ENCODE measurements at places on chromosomes 3 and 15.

DNA sequence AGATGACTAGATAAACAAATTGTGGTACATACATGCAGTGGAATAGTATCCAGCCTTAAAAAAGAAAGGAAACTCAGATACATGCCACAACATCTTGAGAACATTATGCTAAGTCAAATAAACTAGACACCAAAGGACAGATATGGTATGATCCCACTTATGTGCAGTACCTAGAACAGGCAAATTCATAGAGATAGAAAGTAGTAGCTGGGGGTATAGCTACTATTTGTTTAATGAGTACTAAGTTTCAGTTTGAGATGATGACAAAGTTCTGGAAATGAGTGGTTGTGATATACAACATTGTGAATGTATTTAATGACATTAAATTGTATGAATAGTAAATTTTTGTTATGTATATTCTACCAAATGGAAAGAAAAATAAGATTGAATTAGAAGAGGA lies 477.2 kb upstream of the CFAP20DC start:
- no peak for DNase-seq

DNA sequence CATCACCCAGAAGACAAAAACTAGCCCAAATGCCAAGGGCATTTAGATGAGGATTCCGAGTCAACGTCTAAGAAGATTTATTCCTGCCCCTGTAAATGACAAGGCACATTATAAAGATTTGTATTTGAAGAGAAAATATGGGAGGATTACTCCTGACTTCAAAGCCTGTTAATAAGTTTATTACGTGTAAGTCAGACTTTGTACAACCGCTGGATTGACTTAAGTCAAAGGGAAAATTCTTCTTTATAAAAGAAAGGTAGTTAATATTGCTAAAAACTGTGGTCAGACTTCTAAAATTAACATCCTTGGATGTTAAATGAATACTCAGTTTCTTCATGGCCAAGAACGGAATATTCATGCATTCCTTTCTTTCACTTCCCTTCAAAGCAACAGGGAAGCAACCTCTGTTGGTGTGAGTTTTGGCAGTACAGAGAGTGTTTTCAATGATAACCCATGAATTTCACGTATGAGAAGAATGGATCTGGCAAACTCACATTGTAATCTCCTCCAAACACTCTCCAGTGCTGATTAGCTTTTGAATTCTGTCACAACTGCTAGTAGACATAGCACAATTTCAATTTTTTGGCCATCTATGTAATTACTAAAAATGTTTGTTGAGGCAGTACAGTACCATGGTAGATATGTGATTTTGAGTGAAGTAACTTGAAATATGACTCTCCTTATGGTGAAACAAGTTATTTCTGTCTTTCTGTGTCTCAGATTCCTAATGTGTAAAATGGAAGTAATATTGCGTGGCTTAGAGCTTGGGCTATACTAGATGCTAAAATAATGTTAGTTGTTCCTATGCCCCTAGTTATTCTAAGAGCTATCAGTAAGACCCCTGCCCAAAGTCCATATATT lies 62.0 kb downstream of the PLD1 start:
- DNase-seq: no peak

DNA sequence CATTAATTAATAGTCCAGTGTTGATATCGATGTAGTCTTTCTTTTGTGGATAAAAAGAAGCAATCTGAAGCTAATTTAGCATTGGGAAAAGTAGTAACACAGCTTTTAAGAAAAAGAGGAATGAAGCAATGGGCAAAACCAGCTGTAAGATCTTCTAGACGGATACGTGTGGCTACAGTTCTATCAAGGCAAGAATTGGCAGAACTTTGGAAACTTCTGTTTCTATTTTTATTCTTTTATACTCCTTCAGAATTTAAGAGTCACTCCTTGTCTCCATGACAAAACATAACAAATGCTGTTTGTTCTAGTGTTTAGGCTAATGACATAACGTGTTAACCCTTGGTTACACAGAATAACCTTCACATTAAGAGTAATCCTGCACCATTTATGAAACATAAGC lies 289.2 kb downstream of the ROBO2 start:
- DNase-seq: no peak

- DNase-seq: no peak
Measured at GRCh38 chr3:14093831-14094230, 30.8 kb downstream of the CHCHD4 start.

DNA sequence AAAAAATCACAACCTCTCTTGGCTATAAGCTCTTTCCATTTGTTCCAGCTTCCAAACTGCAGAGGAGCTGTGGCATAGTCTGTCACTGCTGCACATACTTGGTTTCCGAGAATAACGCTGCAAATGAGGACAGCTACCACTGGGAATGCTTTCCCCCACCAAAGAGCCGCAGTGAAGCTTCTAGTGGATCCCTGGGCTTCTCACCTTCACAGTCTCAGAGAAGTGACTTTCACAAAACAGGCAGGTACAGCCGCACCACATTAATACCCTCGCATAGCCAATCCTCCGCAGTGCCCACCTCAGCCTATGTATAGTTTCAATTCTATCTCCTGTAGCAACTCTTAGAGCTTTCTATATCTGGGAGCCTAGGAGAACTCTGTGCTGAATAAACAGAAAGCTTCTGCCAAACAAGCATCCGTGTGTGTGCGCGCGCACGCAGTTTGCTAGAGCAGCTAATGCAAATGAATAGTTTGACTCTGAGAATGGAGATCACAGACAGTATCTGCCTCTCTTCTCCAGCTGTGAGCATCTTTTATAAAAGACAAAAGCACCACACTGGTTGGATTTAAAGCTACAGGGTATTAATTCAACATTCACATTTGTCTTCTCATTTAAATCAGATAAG lies 81.9 kb upstream of the PLXND1 start:
- no peak for DNase-seq
